IPS DF 19.7 (cell line): ENCODE measurements at places on chromosomes 16 and 17.

GRCh38 chr17:64036198-64036922 lies 15.9 kb upstream of the ICAM2 start:
- DNase-seq, result peak; percentile 72

GRCh38 chr17:75544250-75544649 lies 18.8 kb downstream of the LLGL2 start:
- no peak for DNase-seq

GRCh38 chr16:56451753-56452689 lies 667 bp downstream of the OGFOD1 start:
- no peak for DNase-seq

- no peak for DNase-seq
These were observed 31.5 kb downstream of the ZFHX3 start for GRCh38 chr16:73016488-73016830.

- no peak for DNase-seq
These were observed 5.9 kb downstream of the CTF1 start for GRCh38 chr16:30902029-30902972.

DNA sequence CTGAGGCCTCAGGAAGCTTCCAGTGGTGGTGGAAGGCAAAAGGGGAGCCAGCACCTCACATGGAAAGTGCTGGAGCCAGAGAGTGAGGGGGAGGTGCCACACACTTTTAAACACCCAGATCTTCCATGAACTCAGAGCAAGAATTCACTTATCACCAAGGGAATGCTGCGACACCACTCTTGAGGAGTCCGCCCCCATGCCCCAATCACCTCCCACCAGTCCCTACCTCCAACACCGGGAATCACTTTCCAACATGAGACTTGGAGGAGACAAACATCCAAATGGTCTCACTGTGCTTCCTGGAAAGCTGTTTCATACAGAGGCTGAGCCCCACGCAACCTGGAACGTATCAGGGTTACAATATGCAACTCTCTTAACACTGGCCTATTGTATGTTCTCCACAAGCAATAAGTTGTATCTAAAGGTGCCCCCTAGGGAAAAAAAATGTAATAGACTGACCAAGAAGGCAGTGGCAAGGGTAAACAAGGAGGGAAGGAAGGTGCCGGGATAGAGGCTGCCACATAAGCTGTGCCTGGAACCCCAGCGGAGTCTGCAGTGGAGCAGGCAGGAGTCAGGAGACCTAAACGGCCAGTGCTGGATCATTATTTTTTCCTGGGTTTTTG lies 106.7 kb upstream of the FOXF1 start:
- no peak for DNase-seq

GRCh38 chr17:28747801-28748750 lies 4.3 kb downstream of the TRAF4 start:
- no peak for DNase-seq

GRCh38 chr16:51440131-51440889 lies 289.2 kb upstream of the SALL1 start:
- no peak for DNase-seq

DNA sequence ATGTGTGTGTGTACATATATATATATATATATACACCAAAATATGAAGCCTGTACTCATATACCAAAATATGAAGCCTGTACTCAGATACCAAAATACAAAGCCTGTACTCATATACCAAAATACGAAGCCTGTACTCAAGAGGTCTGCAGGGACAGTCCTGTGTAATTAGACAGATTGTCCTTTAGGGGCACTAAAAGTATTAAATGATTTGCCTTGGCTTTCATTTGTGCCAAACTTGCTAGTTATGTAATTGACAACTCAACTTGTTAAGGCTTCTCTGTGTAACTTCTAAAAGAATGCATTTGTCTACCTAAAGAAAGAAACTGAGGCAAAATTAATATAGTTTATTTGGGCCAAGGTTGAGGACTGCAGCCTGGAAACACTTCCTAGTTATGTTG lies 30.8 kb upstream of the DHX40 start:
- no peak for DNase-seq

- no peak for DNase-seq
These were observed 184.8 kb upstream of the CIBAR2 start for GRCh38 chr16:85296859-85297660.

GRCh38 chr16:1773703-1774447 lies 941 bp upstream of the MRPS34 start:
- DNase-seq, result no peak

GRCh38 chr17:28810437-28810836 lies 32.2 kb downstream of the FAM222B start:
- no peak for DNase-seq
